ENCODE measurements at places on chromosomes 7 and 10.

- DNase-seq = no peak
These were observed 94.7 kb downstream of the ZNRF2 start for GRCh38 chr7:30379131-30379530.

GRCh38 chr7:69411018-69411417 lies 187.3 kb upstream of the AUTS2 start:
- DNase-seq = no peak

DNA sequence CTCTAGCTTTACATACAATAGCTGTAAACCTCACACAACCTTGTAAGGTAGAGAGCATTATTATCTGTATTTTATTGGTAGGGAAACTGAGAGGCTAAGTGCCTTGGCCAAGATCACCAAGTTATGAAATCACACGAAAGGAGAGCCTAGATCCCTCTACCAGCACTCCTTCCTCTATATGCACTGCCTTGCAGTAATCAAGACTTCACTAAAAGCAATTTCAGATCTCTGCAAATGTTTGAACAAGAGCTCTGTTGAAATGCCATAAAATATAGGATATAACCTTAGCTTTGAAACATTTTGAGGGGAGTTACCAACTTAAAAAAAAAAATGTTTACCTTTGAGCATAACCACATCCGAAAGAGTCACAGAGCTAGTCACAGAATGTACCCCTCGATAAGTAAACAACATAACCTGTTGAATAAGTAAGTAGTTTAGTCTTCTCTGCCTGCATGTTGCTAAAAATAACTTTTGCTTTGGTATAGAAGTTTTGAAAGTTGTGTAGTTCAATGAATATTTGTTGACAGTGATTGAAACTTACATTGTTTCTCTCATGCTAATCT lies 709.4 kb downstream of the AUTS2 start:
- no peak for DNase-seq

GRCh38 chr10:30247704-30248103 lies 101.4 kb downstream of the MTPAP start:
- no peak for DNase-seq

DNA sequence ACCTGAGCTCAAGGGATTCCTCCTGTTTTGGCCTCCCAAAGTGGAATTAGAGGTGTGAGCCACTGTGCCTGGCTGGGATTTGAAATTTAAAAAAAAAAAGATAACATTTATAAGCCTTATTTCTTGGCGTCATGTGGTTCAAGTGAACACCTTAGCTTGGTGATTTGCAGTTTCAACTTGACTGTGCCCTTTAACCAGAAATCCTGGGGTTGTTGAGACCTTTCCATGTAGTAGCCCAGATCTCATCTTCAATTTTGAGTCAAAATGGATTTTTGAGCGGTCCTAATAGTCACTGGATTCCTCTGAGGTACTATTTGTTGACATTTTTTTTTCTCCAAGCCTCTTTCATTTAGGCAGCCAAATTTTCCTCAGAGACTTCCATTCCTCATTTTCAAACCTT lies 29.5 kb upstream of the FBXW4 start:
- no peak for DNase-seq

GRCh38 chr10:42982891-42983506 lies 93.9 kb upstream of the RET start:
- DNase-seq = no peak

GRCh38 chr10:90788968-90789367 lies 68.9 kb downstream of the HTR7 start:
- no peak for DNase-seq

- DNase-seq = no peak
These were observed 22.3 kb downstream of the BZW2 start for GRCh38 chr7:16668049-16668858.

DNA sequence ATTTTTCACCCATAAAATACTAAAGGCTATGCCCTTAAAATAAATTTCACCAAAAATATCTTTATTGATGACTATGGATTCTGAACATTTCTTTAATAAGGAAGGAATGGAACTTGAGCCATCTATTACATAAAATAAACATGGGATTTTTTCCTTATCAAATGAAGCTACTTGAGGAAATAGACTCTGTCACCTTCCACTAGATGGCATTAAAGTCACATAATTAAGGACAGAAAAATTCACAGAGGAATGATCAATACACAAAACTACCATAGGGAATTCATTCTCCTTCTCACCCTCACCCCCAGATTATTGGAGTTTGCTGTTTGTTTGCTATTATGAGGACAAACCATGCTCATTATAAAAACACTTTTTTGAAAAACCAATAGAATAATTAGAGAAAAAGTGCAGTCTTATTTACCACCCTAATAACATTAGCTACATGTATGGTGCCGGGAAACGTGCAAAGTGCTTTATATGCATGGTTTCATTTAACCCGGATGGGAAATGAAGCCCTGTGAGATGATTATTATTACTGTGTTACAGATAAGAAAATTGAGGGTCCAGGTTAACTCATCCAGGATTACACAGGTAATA lies 21.1 kb upstream of the FOXI2 start:
- no peak for DNase-seq
